HEK293T (cell line): ENCODE measurements at places on chromosomes 16 and 17.

DNA sequence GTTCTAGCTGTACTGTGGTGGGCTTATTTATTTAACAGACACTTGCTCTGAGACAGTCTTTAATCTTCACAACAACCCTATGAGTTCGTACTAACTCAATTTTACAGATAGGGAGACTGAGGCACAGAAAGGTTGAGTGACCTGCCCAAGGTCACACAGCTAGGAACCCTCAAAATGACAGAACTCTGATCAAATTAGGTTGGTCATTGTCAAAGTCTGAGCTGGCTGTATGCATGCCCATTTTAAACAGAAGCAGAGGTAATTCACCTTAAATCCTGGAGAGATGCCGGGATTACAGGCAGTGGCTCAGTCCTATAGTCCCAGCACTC is 24.9 kb downstream of the LAT start:
- no peak for DNase-seq

DNA sequence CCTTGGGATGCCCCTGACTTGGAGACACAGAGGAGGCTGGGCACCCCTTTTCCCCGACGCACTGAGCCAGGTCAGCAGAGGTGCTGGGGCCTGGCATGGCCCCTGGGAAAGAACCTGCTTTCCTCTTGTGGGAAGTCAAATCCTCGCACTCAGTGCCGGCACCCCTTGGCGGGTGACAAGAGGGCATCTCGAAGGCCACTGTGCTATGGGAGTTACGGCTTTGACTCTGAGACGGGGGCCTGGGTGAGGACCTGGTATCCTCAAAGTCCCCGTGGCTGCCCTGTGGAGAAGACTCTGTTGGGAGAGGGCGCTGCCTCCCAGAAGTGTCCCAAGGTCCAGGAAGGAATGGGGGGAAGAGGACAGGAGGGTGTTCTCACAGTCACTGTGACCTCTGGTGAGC is 117.0 kb downstream of the METRNL start:
- DNase-seq = no peak

- no peak for DNase-seq
Measured at GRCh38 chr17:65783845-65784334, 222.4 kb upstream of the AXIN2 start.

- peak; percentile 85 for DNase-seq
Measured at GRCh38 chr17:15260376-15261257, 4.5 kb downstream of the PMP22 start.

- DNase-seq = no peak
Measured at GRCh38 chr16:81457326-81458133, 12.9 kb downstream of the CMIP start.

- DNase-seq = no peak
Measured at GRCh38 chr16:84033251-84034195, 9.1 kb downstream of the SLC38A8 start.

- no peak for DNase-seq
Measured at GRCh38 chr17:79038545-79039135, 14.7 kb downstream of the C1QTNF1 start.

GRCh38 chr17:61669522-61669921 is 78.5 kb upstream of the NACA2 start:
- DNase-seq = no peak

GRCh38 chr17:17972126-17972951 is at the start of the genes DRC3 and TOM1L2:
Gene DRC3, plus strand, starts transcription at chr17:17972862. Its CDS starts 4,737 bp downstream, at chr17:17977599.
Gene TOM1L2, minus strand, starts transcription at chr17:17972400. Its CDS starts 87 bp downstream, at chr17:17972313.
- DNase-seq = peak; percentile 99

DNA sequence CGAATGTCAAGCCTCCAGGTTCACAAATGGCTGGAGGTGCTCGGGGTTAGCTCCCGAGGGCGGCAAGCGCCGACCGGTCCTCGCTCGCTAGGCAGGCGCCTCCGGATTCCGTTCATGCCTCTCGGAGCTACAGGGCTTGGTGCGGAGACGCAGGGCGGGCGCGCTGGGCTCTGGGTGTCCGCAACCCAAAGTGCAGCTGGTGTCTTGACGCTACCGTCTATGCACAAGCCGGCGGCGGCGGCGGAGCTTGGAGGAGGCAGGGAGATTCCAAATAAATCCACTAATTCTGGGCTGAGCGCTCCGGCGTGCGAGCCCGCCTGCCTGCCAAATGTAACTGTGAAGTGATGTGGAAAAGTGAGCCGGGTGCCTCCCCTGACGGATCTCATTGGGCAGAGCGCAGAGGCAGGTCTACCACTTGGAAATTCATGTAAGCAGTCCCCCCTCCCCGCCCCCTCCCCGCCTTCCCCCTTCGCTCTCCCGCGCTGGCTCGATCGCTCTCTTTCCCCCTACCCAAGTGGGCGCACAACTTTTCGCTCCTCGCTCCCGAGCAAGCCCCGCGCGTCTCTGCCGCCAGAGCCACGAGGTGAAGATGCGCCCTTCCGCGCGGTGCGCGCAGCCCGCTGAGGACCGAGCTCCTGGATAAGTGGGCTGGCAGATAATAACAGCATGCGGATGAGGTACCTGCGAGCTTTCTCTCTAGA is at the start of gene CDH8:
Gene CDH8 (minus strand): TSS at position 338 of the 701 bp plus-strand sequence. CDS start 15,035 bp downstream, outside the sequence.
- DNase-seq = no peak

GRCh38 chr16:86061721-86062120 is 162.8 kb downstream of the IRF8 start:
- DNase-seq = no peak

GRCh38 chr16:66612422-66612821 is 7.9 kb downstream of the CMTM3 start:
- no peak for DNase-seq

- DNase-seq = no peak
Measured at GRCh38 chr17:78875363-78876093, 27.5 kb downstream of the CEP295NL start.

DNA sequence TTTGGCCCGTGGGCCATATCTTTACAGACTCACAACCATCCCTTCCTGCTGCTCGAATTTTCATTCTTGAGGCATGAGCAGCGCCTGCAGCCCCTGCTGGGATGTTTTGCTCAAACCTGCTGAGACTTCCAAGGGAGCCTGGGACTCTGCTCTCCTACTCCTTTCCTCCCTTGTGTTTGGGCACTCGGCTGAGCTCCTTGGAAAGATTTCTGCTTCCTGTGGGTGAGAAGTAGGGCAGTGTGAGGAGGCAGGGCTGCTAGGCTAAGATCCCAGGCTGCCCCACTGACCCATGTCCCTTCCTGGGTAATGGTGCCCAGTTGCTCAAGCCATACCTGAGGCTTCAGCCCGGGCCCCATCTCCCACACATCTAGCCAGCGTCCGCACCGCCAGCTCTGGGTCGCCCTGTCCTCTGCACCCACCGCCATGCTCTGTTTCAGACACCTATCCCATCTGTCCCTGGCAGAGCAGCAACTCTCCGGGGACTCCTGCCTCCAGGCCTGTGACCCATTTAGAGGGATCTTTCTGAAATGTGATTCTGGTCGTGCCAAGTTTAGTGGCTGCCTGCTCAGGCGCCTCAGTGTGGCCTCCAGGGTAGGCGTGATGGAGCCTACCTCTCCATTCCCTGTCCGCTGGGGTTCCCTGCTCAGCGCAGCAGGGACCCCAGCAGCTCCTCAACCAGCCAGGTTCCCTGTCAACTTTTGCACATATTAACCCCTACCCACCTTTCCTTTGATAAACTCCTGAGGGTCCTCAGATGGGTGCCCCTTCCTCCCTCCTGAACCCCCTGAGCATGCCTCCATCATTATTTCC is 190.1 kb downstream of the CCDC182 start:
- no peak for DNase-seq

DNA sequence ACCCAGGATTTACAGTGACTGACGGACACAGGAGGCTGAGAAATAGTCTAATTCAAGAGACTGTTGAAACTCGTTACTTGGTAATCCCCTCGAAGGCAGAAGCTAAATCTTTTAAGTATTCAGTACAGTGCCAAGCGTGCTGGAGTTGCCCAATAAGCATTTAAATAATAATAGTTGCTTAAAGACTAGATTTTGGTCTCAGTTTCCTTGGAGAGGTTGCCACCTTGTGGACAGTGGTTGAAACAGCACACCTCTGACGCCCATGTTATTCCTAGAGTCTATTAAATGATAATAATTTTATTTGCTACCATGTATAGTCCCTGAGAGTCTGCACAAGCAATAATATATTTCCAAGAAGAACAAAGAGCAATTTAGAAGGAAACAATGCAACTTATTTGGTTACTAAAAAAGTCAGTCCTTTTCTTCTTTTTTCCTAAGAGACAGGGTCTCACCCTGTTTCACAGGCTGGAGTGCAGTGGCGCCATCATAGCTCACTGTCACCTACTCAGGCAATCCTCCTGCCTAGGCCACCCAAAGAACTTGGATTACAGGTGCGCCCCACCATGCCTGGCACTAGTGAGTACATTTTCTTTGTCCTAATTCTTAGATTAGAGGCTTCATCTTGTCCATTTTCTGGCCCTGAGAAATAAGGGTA is 138.0 kb upstream of the NUDT7 start:
- peak; percentile 57 for DNase-seq

- no peak for DNase-seq
Measured at GRCh38 chr17:17391668-17392370, 85.0 kb upstream of the MED9 start.

GRCh38 chr17:61456061-61456681 is 3.9 kb downstream of the TBX4 start:
- DNase-seq = no peak

GRCh38 chr17:18278867-18279266 is 18.4 kb downstream of the MIEF2 start:
- DNase-seq = no peak

DNA sequence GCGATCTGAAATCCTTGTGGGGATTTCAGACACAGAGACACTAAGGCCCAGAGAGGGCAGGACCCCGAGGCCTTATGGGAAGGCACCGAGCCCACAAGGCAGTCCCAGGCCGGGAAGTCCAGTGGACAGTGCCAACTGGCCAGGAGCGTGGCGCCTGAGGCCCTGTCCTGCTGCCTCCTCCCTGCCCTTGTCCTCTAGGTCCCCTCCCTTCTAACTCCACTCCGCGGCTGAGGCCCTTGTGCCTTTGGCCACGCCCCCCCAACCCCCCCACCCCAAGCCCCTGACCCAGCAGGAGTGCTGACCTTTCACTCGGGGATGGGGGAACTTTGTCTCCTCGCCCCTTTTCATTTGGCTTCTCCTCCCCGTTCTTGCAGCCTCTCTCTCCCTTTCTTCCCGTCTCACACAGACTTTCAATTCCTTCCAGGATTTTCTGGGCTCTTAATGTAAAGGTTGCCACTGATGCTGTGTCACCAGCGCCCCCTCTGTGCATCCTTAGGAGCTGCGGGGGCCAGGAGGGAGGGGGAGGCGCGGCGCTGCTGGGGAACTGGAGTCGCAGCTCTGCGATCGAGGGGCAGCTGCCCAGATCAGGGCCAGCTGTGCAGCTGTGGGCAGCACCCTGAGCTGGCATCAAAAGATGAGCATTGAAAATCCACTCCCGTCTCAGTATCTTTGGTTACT is 29.1 kb downstream of the CRHR1 start:
- DNase-seq = peak; percentile 31

DNA sequence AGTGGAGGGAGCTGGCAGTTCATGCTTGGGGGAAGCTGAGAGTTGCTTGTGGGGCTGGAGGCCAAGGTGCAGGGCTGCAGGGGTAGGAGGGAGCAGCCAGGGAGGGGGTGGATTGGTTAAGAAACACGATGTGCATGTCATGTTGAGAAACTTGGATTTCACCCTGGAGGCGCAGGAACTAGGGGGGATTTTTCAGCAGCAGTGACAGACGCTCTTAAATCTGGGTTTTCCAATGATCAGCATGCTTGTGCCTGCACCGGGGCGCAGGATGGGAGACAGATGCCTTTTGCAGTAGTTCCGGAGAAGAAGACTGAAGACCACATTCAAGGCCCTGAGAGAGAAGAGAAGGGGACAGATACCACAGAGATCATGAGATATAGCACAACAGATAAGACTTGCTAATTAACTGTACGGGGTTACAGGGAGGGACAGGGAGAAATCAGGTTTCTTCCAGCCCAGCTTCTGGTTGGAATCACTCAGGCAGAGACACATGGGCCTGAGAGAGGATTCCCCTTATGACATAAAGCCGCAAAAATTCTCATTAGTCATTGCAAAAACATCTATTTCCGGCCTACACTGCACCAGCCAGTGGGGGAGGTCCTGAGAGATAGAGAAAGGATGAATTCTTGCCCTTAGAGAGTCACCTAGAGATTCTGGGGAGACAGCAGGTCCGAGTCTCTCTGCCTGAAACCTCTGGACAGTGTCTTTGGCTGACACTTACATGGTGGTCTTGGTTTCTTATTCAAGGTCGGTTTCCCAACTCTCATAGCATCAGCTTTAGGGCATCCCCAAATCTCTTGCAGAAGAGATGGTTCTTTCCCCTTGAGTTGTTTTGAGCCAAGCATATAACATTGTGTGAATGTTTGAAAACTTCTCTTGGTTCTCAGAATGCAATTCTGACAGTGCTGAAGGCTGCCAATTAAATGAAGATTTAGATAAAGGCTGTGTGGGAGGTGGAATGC is 27.1 kb downstream of the CDH13 start:
- no peak for DNase-seq

- no peak for DNase-seq
Measured at GRCh38 chr17:3641717-3642486, 5.3 kb downstream of the CTNS start.

DNA sequence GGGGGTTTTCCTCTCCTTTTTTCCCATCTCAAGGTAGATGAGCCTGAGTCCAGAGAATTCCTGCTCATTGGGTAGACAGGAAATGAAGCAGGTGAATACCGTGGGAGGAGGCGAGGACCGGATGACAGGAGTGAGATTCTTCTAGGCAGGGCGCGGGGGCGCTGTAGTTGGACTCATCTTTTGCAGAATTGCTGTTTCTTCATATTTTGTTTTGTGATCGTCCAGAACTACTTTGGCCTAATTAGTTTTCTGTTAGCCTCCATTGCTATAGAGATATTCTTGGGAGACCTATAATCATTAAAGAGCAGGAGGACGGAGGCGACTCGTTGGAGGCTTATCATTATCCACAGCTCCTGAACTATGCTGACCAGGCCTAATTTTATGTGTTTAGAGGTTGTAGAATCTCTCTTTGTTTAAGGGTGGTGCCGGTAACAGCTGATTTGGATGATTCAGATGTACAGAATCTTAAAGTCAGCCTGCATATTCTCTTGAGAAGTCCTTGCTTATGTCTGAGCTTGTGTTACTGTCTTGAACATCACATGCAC is 650 bp downstream of the ATP6V0A1 start:
- peak; percentile 52 for DNase-seq

- peak; percentile 72 for DNase-seq
Measured at GRCh38 chr17:75130632-75131277, 787 bp downstream of the NT5C start.

- peak; percentile 54 for DNase-seq
Measured at GRCh38 chr17:35242158-35242804, 591 bp upstream of the SLFN5 start.

- DNase-seq = no peak
Measured at GRCh38 chr17:8995711-8996110, 25.6 kb upstream of the NTN1 start.

- peak; percentile 42 for DNase-seq
Measured at GRCh38 chr17:51322390-51323029, 62.2 kb downstream of the UTP18 start.

DNA sequence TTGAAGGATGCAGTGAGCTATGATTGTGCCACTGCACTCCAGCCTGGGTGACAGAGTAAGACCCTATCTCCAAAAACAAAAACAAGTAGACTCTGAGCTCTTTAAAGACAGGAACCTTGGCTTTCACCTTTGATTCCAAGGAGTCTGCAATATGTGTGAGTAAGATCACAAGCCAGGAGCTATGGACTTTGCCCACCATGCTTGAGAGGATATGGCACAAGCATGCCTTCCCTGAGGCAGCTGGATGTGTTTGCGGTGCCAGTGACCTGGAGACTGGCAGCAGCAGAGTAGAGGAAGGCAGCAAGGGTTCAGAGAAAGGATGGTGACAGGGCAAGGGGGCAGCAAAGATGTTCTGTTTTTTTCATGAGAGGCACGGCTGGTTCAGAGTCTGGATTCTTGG is 14.5 kb upstream of the PRKCA start:
- no peak for DNase-seq
